ENCODE measurements at places on chromosomes 6 and 20.

DNA sequence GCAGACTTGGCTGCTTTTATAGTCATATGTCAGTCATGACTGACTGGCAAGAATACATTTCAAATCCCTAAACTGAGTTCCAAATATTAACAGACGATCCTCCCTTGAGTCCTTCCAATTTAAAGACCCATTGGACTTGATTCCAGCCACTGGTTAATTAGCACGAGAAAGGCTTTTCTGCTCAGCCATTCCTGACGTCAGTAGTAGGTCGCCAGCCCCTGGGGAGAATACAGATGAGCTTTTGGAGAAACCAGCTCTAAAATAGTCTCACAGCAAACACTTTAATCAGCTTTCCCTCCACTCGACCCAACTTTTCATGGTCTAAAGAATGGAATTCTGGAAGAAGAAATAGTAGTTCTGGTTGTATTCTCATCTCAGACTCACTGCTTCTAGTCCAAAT, 91.6 kb downstream of the SLC22A3 start:
- no peak for DNase-seq

GRCh38 chr20:309306-309840, 12.0 kb downstream of the ZCCHC3 start:
- peak; percentile 32 for DNase-seq

- DNase-seq = peak; percentile 10
These were observed 44.2 kb downstream of the COL11A2 start for GRCh38 chr6:33147807-33148666.

DNA sequence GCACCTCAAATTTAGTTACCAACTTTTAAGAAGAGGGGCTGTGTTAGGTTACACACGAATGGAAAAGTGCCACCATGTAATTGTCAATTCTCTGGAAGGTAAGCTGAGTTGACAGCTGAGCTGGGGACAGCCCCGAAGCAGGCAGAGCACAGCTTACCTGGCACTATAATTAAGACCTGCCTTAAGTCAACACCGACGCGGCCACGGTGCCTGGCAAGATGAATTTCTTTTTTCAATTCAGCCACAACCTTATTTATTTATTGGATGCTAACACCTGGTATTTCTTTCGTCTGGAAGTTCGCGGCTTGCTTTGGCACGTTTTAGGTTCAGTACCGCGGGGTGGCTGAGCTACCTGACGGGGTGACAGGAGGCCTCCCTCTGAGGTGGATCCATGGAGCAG, 40.6 kb upstream of the NFATC2 start:
- no peak for DNase-seq

DNA sequence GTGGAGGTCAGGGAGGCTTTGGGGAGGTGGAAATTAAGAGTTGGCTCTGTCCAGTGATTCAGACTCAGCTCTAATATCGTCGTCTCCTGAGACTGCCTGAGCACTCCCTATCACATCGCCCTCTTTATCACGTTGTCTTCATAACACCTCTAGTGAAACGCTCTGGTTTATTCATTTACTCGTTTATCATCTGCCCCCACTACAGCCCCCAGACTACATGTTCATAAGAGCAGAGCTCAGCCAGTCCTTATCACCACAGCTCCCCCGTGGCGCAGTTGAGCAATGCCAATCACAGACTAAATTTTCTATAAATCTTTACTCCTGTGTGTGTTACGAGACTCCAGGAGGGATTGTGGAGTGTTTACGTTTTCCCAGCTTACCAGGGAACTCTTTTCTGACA, 316.2 kb downstream of the ADGRB3 start:
- DNase-seq = no peak

DNA sequence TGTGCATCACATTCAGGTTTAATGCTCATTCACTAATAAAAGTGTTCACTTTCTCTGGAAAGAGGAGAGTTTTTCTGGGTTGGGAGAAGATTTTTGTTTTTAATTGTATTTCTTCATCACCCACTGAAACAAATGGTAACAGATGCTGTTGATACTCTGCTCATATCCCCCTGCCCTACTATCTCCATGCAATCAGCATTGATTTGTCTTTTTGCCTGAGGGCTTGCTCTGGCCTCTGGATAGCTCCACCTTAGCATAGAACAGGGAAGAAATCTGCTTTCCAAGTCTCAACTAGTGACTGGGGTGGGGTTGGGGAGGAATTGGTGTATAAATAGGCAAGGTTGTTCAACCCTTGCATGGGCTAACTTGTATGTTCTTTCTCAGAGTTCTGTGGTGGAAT, 296.4 kb downstream of the KHDRBS2 start:
- DNase-seq = no peak
